Spinal cord (tissue), 10 donors: ENCODE measurements at places on chromosomes 7 and 10. TPM values are rescaled to one million over a fixed set of nuclear protein-coding genes. Genes with fewer than 3 reads are reported as not detected.

GRCh38 chr10:86653379-86653778 is 968 bp upstream of the OPN4 start:
- no peaks in the 10 kb centered on the region for H3K36me3 ChIP-seq
- H3K4me1 ChIP-seq = peaks cover 14% of the 10 kb centered on the region
- no peak overlapping the region for H3K4me3 ChIP-seq
- DNase-seq = no peak
- no peak overlapping the region for H3K27ac ChIP-seq
- no peaks in the 10 kb centered on the region for H3K27me3 ChIP-seq

- H3K36me3 ChIP-seq = no peaks in the 10 kb centered on the region
- H3K4me1 ChIP-seq = peaks cover 6% of the 10 kb centered on the region
- no peak overlapping the region for H3K4me3 ChIP-seq
- no peaks in the 10 kb centered on the region for H3K27me3 ChIP-seq
Observed at GRCh38 chr7:28758186-28758585, 199.9 kb downstream of the TRIL start.

- no peak overlapping the region for H3K27ac ChIP-seq
- no peaks in the 10 kb centered on the region for H3K36me3 ChIP-seq
- no peaks in the 10 kb centered on the region for H3K27me3 ChIP-seq
- no peak for DNase-seq
- no peak overlapping the region for H3K4me3 ChIP-seq
Observed at GRCh38 chr7:48875045-48875916, 49.1 kb upstream of the CDC14C start.

DNA sequence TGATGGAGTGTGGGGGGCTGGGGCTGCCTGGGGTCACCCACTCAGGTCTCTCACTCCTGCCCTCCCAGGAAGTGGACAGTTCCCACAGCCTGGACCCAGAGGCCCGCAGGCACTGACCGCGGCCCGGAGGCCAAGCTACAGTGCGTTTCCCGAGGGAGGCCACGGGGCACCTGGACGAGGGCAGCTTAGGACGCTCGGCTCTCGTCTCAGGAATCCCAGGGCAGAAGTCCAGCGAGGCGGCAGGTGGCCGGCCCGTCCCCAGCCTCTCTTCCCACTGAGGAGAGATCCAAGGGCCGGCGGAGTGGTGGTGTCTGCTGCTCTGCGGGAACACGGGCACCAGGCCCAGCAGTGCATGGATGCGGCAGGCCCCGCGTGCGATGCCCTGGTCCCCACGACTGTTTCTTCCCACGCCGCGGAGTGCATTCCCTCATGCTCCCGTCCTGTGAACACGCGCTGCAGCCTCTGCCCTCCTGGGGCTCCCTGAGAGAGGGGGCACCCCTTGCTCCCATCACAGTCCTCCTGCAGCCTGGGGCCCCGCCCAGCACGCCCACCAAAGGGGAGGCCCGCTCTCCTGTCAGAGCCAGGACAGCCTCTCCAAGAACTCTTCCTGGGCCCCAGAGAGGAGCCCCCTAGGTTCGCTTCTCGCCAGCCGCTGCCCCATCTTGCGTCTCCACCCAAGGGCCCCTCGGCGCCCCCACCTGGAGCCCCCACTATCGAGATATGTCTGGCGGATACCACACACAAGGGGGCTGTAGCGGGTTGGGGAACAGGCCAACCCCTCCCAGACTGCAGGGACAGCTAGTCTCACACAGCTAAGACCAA is 24.3 kb upstream of the GPR146 start:
- peaks cover 91% of the 10 kb centered on the region for H3K36me3 ChIP-seq
- H3K4me3 ChIP-seq = no peak overlapping the region
- H3K4me1 ChIP-seq = peaks cover 25% of the 10 kb centered on the region
- no peak for DNase-seq
- H3K27ac ChIP-seq = no peak overlapping the region

GRCh38 chr7:31443457-31443856 is 70.4 kb upstream of the ITPRID1 start:
- H3K36me3 ChIP-seq = no peaks in the 10 kb centered on the region
- H3K27me3 ChIP-seq = peaks cover under 1% of the 10 kb centered on the region
- no peak overlapping the region for H3K27ac ChIP-seq

GRCh38 chr7:140981951-140982350 is 32.8 kb downstream of the MRPS33 start:
- H3K36me3 ChIP-seq = no peaks in the 10 kb centered on the region
- no peaks in the 10 kb centered on the region for H3K4me1 ChIP-seq
- no peak for DNase-seq
- H3K27ac ChIP-seq = no peak overlapping the region
- H3K27me3 ChIP-seq = no peaks in the 10 kb centered on the region

GRCh38 chr7:90005836-90006235 is 148.4 kb upstream of the STEAP1 start:
- H3K36me3 ChIP-seq = no peaks in the 10 kb centered on the region
- no peak overlapping the region for H3K27ac ChIP-seq
- H3K4me3 ChIP-seq = no peak overlapping the region
- no peak for DNase-seq
- no peaks in the 10 kb centered on the region for H3K4me1 ChIP-seq

GRCh38 chr7:39688611-39689480 is 65.5 kb downstream of the RALA start:
- no peaks in the 10 kb centered on the region for H3K36me3 ChIP-seq
- H3K27ac ChIP-seq = no peak overlapping the region
- no peaks in the 10 kb centered on the region for H3K27me3 ChIP-seq
- no peak overlapping the region for H3K4me3 ChIP-seq
- DNase-seq = no peak

GRCh38 chr7:152633504-152633903 is 42.4 kb downstream of the XRCC2 start:
- no peaks in the 10 kb centered on the region for H3K4me1 ChIP-seq
- H3K27ac ChIP-seq = no peak overlapping the region
- no peaks in the 10 kb centered on the region for H3K27me3 ChIP-seq

- peaks cover 7% of the 10 kb centered on the region for H3K27me3 ChIP-seq
- H3K27ac ChIP-seq = no peak overlapping the region
- DNase-seq = no peak
- H3K4me3 ChIP-seq = no peak overlapping the region
- H3K4me1 ChIP-seq = peaks cover 16% of the 10 kb centered on the region
- no peaks in the 10 kb centered on the region for H3K36me3 ChIP-seq
Observed at GRCh38 chr10:117441812-117442443, 66.7 kb upstream of the PDZD8 start.

DNA sequence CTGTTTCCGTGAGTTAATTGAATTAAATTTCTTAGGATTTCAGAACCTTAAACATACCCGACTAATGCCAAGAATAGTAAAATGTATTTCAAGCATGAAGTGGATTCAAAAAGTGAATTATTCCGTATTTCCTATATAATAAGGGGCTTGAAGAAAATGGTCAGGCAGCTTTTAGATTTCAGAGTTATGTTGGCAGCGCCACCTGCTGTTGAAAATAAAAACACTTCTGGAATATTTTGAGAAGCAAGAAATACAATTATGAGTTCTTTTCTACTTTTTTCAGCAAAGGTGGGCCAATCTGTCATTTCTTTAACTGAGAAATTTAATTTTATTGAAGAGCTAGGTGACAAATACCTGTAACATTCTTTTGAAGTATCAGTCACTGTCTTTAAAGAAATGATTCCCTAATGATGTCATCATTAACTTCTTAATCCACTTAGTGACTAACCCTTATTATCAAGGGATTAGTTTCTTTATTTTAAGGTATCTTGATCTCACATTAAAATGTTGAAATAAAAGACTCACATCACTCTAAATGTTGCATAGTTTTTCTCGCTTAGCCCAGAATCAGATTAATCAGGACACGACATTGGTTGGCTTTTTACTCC is 36.6 kb upstream of the AGR3 start:
- no peak overlapping the region for H3K27ac ChIP-seq
- H3K4me3 ChIP-seq = no peak overlapping the region
- peak; percentile 78 for DNase-seq
- H3K27me3 ChIP-seq = no peaks in the 10 kb centered on the region

- no peak overlapping the region for H3K4me3 ChIP-seq
- H3K4me1 ChIP-seq = peaks cover 24% of the 10 kb centered on the region
- peaks cover 3% of the 10 kb centered on the region for H3K36me3 ChIP-seq
- H3K27me3 ChIP-seq = peaks cover 9% of the 10 kb centered on the region
Observed at GRCh38 chr7:64882341-64883112, 20.5 kb upstream of the ZNF273 start.

GRCh38 chr10:83760142-83760541 is 379.2 kb upstream of the GHITM start:
- H3K27me3 ChIP-seq = no peaks in the 10 kb centered on the region
- H3K36me3 ChIP-seq = no peaks in the 10 kb centered on the region
- no peak overlapping the region for H3K4me3 ChIP-seq
- DNase-seq = no peak

- peak overlapping the region; percentile 5 for H3K27ac ChIP-seq
- DNase-seq = no peak
- peaks cover 2% of the 10 kb centered on the region for H3K36me3 ChIP-seq
- no peaks in the 10 kb centered on the region for H3K4me1 ChIP-seq
Observed at GRCh38 chr7:14836571-14837189, 65.9 kb downstream of the DGKB start.

GRCh38 chr10:8060010-8060703 is 5.7 kb downstream of the GATA3 start:
- no peak for DNase-seq
- no peak overlapping the region for H3K4me3 ChIP-seq
- no peak overlapping the region for H3K27ac ChIP-seq
- peaks cover 3% of the 10 kb centered on the region for H3K36me3 ChIP-seq
- H3K4me1 ChIP-seq = peaks cover 14% of the 10 kb centered on the region

DNA sequence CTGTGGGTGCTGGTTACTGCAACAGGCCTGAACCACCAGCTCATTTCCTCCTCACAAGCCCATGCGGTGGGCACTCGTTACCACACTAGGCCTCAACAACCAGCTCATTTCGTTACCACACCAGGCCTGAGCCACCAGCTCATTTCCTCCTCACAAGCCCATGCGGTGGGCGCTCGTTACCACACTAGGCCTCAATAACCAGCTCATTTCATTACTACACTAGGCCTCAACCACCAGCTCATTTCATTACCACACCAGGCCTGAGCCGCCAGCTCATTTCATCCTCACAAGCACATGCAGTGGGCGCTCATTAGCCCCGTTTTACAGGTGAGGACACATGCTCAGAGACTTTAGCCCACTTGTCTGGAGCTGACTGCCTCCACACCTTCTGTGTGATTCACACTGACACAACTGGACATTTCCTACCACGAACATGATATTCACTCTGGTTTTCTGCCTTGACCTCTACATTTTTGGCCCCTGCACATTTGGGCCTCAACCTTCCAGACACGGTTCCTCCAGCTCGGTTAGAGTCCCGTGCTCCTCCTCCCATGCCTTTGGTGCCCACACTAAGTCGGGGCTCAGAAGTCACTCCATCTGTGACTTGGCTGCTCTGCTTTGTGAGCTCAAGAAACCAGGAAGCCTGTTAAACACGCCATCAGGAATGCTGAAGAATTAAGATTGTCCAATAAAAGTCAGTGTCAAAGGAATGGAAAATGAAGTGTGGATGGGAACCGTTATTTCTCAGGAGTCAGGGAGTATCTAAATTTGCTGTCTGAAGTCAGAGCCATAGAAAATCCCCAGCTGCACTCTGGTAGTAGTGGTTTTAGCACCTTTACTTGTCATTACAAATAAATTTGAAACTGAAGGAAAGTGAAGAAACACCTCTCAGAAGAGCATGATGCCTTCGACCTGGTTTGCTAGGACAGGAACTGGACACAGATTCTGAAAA is 55.8 kb upstream of the LANCL2 start:
- H3K27me3 ChIP-seq = no peaks in the 10 kb centered on the region
- H3K27ac ChIP-seq = no peak overlapping the region
- DNase-seq = no peak
- no peaks in the 10 kb centered on the region for H3K4me1 ChIP-seq
- H3K4me3 ChIP-seq = no peak overlapping the region

PNLIP gene
- 0.11 TPM for total RNA-seq

SRI gene
- 175 TPM for total RNA-seq

NEURL1 gene
- 7.3 TPM for total RNA-seq

TMEM213 gene
- total RNA-seq = not detected

ENO4 gene
- total RNA-seq = 1.2 TPM
